ENCODE measurements at places on chromosomes 13 and 19.

DNA sequence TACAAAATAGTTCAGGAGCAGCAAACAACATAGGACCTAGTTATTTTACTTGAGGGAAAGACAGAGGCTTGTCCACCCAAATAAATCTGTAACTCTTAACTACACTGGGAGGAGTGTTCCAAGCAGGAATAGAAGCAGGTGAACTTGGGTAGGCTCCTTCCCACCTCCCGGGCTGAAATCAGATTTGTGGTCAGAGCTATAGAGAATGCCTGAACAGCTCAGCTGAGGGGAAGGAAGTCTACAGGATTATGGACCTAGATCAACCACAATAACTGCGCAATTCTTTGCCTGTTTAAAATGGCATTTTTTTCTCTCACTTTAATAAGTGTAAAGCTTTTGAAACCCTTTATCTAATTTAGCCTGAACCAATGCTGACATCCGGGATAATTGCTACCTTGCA is 73.5 kb upstream of the IRS2 start:
- DNase-seq = no peak

- peak; percentile 71 for DNase-seq
Observed at GRCh38 chr19:19900729-19901444, at the start of gene ZNF93. TSS of gene ZNF93 (plus strand) at chr19:19900946. CDS start at chr19:19901089, 143 bp downstream.

DNA sequence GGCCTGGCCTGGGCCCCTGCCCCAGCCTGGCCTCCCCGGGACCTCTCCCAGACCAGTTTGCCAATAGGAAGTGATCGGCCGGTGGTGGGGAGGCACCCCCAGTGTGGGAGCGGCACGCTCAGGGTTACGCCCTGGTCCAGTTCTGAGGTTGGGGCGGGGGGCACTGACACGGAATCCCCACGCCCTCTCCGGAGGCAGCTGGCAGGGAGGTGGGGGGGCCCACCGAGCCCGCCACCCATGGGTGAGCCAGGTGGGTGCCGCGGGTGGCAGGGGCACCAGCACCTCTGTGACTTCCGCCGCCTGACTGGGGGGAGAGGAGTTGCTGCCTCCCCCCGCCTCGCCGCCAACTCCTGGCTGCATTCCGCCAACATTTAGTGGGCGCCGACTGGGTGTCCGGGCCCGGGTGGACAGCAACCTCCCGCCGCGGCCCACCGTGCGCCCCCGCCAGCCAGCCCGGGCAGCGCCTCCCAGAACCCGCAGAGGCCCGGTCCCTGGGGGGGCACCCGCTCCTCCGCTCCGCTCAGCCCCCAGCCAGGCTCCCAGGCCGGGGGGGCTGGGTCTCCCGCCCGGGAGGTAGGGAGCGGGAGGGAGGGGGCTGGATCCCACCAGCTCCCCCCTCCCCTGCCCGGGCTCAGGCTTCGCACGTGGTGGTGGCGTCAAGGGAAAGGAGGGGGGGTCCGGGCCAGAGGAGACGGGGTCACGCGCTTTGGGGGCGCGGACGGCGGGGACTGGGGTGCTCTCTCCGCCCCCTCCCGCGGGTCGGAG is 2.0 kb downstream of the ZBTB7A start:
- no peak for DNase-seq

- no peak for DNase-seq
Observed at GRCh38 chr19:41193430-41194156, 574 bp downstream of the CYP2S1 start.

- DNase-seq = no peak
Observed at GRCh38 chr13:40644838-40645604, 21.4 kb downstream of the FOXO1 start.

DNA sequence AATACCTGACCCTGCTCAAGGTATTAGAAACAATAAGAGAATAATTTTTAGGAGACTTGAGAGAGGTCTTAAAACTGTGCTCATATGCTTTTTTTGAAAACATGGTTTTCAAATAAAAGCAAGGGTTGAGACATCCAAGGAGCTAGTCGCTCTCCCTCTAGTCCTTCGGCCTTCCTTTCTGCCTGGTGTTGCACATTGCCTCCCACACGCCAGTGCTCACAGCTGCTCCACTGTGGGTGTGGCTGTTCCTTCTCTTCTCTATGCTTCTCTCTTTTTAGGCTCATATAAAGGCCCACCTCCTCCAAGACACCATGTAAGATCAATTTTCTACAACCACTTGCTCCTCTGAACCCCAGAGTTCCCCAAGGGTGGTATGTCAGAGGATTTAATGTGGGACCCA is 352.6 kb downstream of the ENOX1 start:
- DNase-seq = no peak

GRCh38 chr19:31503211-31503610 is 154.0 kb upstream of the TSHZ3 start:
- DNase-seq = no peak

- DNase-seq = no peak
Observed at GRCh38 chr13:82963226-82964099, 918.8 kb downstream of the SLITRK1 start.

DNA sequence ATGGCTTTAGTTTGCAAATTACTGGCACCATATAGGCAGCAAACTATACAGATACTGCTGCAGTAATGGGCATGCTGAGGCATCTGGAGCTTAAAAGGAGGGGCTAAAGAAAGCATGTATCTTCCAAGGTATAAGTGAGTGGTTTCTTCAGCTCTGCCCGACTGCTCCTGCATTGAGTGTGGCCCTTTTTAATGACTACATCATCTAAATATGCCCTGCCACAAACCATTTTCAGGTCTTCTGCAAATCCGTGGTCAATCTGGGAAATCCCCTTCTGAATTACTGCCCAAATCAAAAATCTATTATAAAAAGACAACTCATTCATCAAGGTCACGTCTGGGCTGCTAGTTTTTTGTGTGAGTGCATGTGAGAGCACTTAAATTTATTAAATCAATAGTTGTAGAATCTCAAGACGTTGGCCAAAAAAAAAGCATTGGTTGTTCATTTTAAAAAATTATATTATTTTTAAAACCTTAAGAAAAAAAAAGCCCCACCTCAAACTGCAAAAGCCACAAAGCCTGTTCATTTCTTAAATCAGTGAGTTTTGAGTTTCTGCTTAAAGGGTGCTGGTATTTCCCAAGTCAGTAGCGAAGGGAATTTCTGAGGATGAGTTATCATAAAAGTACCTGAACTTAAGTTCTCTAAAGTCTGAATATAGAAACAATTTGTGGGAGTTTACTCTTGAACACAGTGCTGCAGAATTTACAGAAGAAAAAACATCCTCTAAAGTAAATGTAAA is 16.3 kb downstream of the LCP1 start:
- DNase-seq = peak; percentile 70

DNA sequence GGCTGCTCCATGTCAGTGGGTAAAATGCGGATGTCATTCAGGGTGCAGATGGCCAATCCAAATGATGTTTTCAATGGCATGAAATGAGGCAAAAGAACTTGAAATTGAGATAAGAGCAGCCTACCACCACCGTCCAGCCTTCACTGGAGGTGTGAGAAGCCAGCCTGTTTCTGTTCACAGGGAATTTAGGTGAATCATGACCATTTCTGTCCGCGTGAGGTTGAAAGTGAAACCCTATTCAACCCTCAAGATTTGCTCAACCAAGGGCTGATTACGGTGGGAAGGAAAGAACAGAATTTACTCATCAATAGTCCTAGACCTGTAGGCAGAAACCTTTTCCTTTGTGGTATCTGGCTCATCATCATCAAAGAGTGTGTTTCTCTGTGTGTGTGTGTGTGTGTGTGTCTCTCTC is 370.7 kb downstream of the COG6 start:
- peak; percentile 75 for DNase-seq

- no peak for DNase-seq
Observed at GRCh38 chr19:16477311-16477710, 5.5 kb upstream of the EPS15L1 start.

DNA sequence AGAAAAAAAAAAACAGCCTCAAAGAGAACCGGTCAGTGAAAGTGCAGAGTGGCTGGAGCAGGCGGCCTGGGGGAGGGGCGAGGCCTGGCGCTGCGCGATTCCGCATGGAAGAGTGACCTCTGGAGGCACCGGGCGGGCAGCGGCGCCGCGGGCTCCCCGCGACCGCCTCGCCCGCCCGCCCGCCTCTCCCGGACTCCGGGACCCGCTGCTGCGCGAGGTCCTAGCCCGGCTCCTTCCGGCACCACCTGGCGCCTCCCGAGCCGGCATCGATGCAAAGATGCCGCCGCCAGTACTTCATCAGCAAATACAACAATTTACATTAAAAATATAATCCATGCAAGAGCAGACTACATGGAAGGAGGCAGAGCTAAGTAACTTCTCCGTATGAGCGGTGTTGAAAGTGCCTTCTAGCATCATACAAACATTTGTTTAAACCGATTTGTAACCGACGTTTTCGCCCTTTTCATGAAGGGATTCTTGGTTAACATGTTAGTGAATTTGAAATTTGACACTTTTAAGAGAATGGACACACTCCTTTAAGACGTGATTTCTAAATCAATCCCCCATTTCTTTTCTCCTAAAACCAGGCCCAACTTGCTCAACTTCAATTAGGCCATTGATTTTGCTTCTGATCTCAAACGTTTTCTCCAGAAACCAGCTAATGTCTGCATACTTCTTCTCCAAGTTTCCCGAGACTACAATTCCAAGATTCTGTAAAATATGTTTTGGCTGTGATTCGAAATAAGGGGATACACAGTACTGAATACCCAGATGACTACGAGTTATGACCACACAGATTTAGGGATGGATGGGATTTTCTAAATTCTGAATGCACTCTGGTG is 2.1 kb downstream of the EFNB2 start:
- DNase-seq = peak; percentile 60

GRCh38 chr13:21538753-21539152 is 65.2 kb downstream of the MICU2 start:
- no peak for DNase-seq

- no peak for DNase-seq
Observed at GRCh38 chr13:22594041-22594440, 586.7 kb upstream of the SGCG start.

DNA sequence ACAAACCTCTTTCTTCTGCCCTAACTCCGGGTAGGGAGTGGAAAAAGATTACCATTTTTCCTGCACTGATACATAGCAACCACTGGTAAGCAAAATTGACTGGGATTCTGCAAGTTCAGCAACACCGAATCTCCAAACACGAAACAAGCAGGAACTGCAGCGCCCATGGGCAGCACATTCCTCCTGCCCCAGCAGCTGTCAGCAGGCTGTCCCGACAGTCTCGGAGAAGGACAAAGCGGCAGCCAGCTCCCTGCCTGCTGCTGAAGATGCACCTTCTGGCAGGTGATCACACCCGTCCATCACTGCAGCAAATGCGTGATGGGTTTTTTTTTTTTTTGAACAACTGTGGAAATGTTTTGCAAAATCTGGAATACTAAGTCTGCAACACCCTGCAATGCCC is 6.7 kb downstream of the TMTC4 start:
- DNase-seq = no peak

- DNase-seq = no peak
Observed at GRCh38 chr19:310781-311496, 19.7 kb upstream of the PLPP2 start.

DNA sequence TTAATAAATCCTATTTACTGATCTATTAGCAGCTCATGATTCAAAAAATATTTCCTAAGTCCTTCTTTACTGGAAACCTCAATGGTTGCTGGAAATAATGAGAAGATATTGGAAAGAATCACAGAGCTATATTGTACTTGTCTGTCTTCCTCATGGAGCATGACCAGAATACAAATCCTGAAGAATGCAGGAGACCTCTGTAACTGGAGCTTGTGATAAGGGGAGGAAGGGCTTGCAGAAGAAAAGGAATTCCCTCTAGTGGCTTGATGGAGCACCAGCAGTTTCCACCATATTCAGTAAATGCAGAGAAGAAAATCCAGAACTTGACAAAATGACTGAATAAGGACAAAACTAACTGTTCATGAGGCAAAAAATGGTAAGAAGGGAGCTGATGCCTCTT is 1333.1 kb downstream of the EFNB2 start:
- DNase-seq = no peak

- DNase-seq = no peak
Observed at GRCh38 chr13:107534548-107534947, 680.8 kb downstream of the LIG4 start.

GRCh38 chr19:30074096-30074495 is 132.1 kb downstream of the URI1 start:
- no peak for DNase-seq

GRCh38 chr19:18457483-18458331 is 19.8 kb upstream of the ISYNA1 start:
- DNase-seq = no peak

- DNase-seq = no peak
Observed at GRCh38 chr13:28505543-28506135, 10.7 kb upstream of the FLT1 start.

DNA sequence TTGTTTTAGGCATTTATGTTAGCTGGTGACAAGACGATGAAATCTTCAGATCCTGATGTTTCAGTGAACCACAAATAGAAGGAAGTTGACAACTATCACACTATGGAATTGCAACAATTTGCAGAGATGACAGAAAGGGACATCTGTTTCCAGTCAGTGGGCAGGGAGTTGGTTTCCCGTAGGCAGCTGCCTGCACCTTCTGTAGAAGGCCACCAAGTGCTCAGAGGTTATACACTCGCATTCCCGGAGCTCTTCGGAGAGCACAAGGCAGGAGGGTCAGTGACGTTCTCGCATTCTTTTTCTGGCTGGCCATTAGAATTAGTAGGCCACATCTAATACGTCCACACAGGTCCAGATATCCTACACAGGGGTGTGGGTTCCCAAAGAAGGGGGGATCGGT is 129.4 kb downstream of the SHISA2 start:
- no peak for DNase-seq

GRCh38 chr13:65336916-65337315 is 1893.2 kb downstream of the PCDH9 start:
- no peak for DNase-seq

GRCh38 chr19:41131186-41131585 is 17.0 kb downstream of the CYP2F1 start:
- no peak for DNase-seq

DNA sequence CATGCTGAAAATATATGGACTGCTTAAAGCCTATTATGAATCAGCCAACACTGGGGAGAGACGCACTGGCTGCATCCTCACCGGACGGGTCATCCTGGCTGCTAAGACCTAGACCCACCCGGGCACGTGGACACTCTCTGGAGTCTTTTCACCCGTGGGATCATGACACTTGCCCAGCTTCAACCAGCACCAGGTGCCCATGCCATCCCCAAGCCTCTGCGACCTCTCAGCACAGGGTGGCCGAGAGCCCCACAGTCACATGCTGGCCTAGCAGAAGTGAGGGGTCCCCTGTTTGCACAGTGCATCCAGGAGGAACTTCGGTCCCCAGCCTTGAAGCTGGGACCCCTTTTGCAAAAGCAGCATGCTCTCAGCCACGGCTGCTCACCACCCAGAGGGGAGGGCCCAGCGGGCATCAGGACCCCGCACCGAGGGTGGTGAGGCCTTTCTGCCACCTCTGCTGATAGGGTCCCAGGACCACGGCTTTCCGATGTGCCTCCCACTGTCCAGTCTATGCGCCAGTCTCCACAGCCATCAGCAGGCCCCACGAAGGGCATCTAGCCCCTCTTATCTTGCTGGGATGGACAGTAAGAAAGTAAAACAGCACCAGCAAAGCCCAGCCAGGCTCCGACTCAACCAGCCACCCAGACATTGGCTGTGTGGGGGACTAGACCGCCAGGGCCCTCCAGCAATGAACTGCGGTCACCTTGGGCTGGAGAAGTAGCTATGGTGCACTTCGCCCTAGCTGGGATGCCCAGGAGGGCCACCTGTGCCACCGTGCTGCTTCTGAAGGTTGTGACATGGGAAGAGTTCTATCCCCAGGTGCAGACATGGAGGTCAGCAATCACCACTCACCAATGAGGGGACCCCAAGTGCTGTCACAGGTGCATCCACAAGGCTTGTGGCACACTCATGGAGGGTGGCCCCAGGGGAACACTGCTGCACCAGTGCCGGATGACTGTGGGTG is 73.1 kb downstream of the CEBPG start:
- no peak for DNase-seq

GRCh38 chr13:91174886-91175501 is 172.5 kb upstream of the MIR17HG start:
- DNase-seq = no peak

- no peak for DNase-seq
Observed at GRCh38 chr19:43767316-43767715, 12.6 kb upstream of the SMG9 start.

Data from GM06990 (cell line).